ENCODE measurements at places on chromosomes 2 and 18.

- no peak for DNase-seq
Observed at GRCh38 chr2:120935339-120936313, 200.0 kb downstream of the GLI2 start.

DNA sequence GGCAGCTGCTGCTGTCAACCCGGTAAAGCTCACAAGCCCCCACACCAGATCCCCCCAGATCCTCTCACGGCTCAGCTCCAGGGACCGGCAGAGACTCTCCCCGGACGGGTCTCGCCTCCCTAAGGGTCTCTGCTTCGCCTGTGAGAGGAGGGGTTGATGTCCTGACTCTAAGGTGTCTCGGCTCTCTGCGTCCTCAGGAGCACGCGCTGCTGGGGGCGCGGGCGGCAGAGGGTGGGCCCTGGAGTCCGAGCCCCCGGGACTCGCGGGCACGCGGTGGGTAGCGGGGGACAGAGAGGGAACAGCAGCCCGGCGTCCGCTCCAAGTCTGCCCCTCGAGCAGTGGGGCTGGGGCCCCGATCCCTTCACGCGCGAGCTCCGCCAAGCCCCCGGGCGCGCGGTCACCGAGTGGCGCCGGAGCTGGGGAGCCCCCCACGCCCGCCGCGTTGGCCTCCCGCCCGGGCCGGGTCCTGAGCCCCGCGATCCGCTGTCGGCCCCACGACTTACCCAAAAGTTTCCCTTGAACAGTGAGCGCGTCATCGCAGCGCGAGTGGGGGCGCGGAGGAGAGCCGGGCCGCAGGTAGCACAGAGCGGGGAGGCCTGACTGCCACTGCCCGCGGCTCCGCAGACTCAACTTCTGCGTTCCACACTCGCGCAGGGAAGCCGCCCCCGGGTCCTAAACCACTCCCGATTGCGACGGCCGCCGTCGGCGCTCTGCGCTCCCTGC, at the start of gene PSTPIP2:
Gene PSTPIP2, minus strand, starts transcription at position 608 of the 723 bp plus-strand sequence. Its CDS starts 72 bp downstream, at position 536.
- no peak for DNase-seq

- no peak for DNase-seq
Observed at GRCh38 chr2:45678791-45679348, 27.4 kb downstream of the PRKCE start.

- no peak for DNase-seq
Observed at GRCh38 chr2:239300242-239300641, 100.6 kb downstream of the HDAC4 start.

GRCh38 chr2:45256173-45256866, 247.1 kb upstream of the SIX2 start:
- DNase-seq: no peak

- DNase-seq: no peak
Observed at GRCh38 chr2:136582628-136583205, 182.6 kb upstream of the THSD7B start.

- DNase-seq: no peak
Observed at GRCh38 chr2:241959751-241960269, 90.3 kb downstream of the RTP5 start.

GRCh38 chr18:25467226-25467987, 115.4 kb upstream of the ZNF521 start:
- DNase-seq: no peak
